MCF 10A (cell line): ENCODE measurements at places on chromosomes 6 and 20. TPM values are rescaled to one million over a fixed set of nuclear protein-coding genes. Genes with fewer than 3 reads are reported as not detected.

NOL4L gene
- total RNA-seq: 3.3 and 4.6 TPM in 2 replicates

MOG gene
- total RNA-seq: not detected in 2 replicates

ERVFRD-1 gene
- total RNA-seq: not detected in 2 replicates

GATA5 gene
- not detected in 2 replicates for total RNA-seq

TSHZ2 gene
- 1.6 and 2.3 TPM in 2 replicates for total RNA-seq

CD83 gene
- total RNA-seq: 1.7 and 2.6 TPM in 2 replicates

FOXC1 gene
- 16.7 and 16.8 TPM in 2 replicates for total RNA-seq

ZKSCAN8 gene
- 26.7 and 27.9 TPM in 2 replicates for total RNA-seq

PI16 gene
- total RNA-seq: not detected in 2 replicates

LINC00237 gene
- not detected in 2 replicates for total RNA-seq

HTR1B gene
- not detected in 2 replicates for total RNA-seq

PRPF6 gene
- 70.9 and 88.5 TPM in 2 replicates for total RNA-seq

HLA-DOA gene
- total RNA-seq: not detected in 2 replicates

MYBL2 gene
- 16.4 and 44.3 TPM in 2 replicates for total RNA-seq

VSTM2L gene
- total RNA-seq: 15.6 and 16.4 TPM in 2 replicates

HTR1E gene
- total RNA-seq: not detected in 2 replicates
